ENCODE measurements at places on chromosomes 7 and 10.

DNA sequence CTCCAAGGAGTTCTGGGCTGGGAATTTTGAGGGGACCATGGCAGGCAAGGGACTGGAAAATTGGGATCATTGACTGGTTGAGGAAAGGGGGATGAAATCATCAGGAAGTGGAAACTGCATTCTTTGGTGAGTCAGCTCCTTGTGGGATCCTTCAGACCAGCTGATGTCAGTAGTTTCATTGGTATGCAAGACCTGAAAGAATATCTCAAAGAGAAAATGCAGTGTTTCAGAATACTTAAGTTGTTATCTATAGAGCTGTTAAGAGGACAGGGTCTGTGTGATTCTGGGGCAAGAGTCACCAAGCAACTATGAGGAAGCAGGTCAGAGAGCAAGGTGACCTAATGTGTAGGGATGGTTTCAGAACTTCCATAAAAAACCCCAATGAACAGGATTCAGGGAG is 595.9 kb upstream of the AUTS2 start:
- DNase-seq = no peak

- peak; percentile 58 for DNase-seq
Observed at GRCh38 chr7:55366461-55367070, 1.4 kb downstream of the LANCL2 start.

DNA sequence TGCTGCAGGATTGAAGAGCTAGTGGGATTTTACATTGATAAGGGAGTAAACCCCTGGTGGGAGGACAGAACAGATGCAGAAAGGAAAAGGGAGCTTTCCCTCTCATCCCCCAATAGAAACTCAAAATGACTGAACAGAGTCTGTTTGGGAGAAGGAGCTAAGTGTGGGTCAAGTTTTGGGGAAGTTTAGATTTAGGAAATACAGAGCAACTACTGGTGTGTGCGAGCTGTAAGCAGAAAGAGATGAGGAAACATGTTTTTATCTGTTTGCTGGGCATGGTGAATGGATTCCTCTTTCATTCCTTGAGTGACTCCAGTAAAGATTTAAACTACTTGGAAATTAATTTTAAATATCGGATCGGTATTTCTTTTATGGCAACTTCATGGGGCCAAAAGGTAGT is 132.7 kb downstream of the AOAH start:
- DNase-seq = no peak

- DNase-seq = no peak
Observed at GRCh38 chr7:154882931-154883474, 119.9 kb downstream of the PAXIP1 start.

- peak; percentile 86 for DNase-seq
Observed at GRCh38 chr10:83222300-83222699, 917.0 kb upstream of the GHITM start.

Measured in DMS53 (cell line).